ENCODE measurements at places on chromosomes 16 and 17.

- no peak for DNase-seq
Observed at GRCh38 chr16:23040246-23040645, 109.0 kb downstream of the USP31 start.

GRCh38 chr17:27649929-27650328 is 18.9 kb downstream of the LGALS9 start:
- no peak for DNase-seq

GRCh38 chr17:45867171-45867570 is 22.5 kb downstream of the SPPL2C start:
- no peak for DNase-seq

DNA sequence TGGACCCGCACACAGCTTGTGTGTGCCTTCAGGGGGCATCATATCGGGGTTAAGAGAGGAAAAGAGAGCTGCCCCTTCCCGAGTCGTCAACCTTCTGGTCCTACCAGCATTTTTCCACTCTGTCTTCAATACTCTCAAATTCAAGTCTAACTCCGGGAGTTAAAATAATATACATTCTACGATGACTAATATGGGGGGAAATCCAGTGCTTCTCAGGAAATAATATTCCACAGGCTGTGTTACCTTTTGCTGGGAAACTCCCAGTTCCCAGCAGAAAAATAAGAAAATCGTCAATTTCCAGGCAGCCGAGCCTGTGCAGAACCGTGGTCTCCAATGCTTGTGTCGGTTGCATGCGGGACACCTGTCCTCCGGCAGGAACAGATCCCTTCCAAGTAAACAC is 105.0 kb upstream of the FOXF1 start:
- DNase-seq, result no peak

GRCh38 chr16:53159781-53160436 is 105.1 kb downstream of the CHD9 start:
- no peak for DNase-seq

GRCh38 chr17:3565143-3565542 is 7.5 kb upstream of the TRPV3 start:
- DNase-seq, result no peak

GRCh38 chr17:6669479-6670212 is 18.1 kb downstream of the C17orf100 start:
- no peak for DNase-seq

DNA sequence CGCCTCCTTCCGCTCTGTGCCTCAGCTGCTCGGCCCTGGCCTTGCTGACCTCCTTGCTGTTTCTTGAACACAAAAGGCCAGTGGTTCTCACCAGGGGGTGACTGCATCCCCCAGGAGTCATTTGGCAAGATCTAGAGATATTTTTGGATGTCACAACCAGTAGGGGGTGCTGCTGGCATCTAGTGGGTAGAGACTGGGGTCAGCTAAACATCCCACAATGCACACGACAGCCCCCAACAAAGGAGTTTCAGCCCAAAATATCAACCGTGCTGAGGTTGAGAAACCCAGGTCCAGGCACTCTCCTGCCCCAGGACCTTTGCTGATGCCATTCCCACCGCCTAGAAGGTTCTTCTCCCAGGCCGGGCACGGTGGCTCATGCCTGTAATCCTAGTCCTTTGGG is 39.7 kb downstream of the ABCC6 start:
- DNase-seq, result no peak

GRCh38 chr16:69133373-69133954 is 1.0 kb downstream of the UTP4 start:
- no peak for DNase-seq
